ENCODE measurements at places on chromosomes 2 and 18.

DNA sequence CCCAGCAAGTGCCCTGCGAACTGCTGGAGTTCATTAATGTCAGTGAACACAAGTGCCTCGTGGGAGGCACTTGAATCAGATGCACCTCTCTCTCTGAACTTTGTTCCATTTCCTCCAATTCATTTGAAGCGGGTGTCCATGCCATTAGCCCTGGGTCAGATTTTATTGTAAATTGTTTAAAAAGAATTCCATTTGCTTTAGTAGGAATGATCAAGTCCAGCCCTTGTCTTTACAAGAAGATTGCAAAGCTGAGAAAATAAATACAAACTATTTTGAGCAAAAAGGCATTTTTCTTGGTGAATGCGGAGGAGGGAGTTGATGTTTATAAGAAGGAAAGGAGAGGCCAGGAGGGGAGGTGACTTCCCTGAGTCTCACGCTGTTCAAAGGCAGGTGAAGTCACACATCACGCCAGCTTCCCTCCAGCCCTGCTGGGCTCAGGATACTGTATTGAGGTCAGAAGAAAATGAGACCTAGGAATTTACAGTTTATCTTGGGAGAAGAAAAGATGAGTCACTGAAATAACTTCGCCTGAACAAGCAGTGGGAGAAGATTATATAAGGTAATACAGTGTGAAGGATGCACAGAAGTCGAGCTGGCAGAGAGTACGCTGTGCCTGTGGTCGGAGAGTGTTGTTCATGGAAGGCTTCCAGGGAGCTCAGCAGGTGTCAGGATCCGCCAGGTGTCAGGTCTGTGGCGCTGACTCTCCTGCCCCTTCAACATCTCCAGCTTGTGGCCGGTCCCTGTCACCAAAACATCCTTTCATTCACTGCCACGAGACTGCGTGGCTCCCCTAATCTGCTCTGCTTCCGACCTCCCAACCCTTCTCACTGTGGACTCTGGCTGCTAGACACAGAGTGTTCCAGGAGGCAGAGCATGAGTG is 36.5 kb downstream of the EFR3B start:
- no peak for DNase-seq

GRCh38 chr2:74532222-74532621 is 2.5 kb downstream of the HTRA2 start:
- DNase-seq: no peak

GRCh38 chr2:98483257-98483861 is 38.7 kb downstream of the INPP4A start:
- DNase-seq: no peak

GRCh38 chr2:236752096-236752495 is 182.5 kb downstream of the ACKR3 start:
- DNase-seq: no peak

GRCh38 chr2:18153741-18154140 is 275.3 kb downstream of the KCNS3 start:
- DNase-seq: no peak

DNA sequence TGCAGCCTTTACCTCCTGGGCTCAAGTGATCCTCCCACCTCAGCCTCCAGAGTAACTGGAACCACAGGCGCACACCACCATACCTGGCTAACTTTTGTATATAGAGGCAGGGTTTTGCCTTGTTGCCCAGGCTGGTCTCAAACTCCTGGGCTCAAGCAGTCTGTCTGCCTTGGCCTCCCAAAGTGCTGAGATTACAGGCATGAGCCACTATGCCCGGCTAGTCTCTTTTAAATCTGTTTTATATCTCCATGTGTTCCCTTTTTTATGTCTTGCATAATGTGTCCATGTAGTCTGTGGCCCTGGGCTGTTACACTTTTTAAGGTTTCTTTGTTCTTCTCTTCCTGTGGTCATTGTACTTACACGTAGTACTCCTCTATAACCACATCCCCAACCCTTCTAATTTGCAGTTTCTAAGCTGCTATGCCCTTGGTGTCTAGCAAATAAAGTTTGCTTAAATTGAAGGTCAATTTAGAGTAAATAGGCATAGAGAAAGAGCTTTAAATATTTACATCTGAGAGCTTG is 168.2 kb downstream of the MCFD2 start:
- no peak for DNase-seq

GRCh38 chr2:70921839-70922234 is 13.9 kb upstream of the ATP6V1B1 start:
- DNase-seq: no peak

DNA sequence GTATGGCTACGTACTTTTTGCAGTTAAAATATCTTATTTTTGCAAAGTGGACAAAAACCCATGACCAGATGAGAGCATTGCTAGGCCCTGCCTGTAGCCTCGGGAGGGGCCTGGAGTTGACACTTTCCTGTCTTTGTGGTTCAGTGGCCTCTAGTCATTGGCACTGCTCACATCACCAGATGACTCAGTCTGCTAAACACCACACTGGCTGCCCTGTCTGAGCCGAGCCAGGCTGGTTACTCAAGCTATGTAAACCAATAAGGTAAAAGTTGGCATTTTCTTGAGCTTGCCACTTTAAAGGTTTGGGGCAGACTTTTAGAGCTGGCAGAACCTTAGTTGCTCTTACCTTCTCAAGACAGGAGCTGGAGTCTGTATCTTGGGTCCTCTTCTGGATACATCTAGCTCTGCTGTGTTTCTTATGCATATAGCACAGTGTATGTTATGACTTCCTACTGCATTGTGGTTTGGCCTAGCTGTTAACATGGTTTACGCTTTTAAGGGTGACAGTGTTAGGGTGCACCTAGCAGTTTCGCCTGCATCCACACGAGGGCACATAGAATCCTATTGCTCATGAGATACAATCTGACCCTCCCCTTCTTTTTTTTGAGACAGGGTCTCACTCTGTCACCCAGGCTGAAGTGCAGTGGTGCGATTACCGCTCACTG is 76.4 kb downstream of the AP1S3 start:
- peak; percentile 34 for DNase-seq

- DNase-seq: no peak
Observed at GRCh38 chr18:42264497-42264896, 309.5 kb downstream of the PIK3C3 start.

DNA sequence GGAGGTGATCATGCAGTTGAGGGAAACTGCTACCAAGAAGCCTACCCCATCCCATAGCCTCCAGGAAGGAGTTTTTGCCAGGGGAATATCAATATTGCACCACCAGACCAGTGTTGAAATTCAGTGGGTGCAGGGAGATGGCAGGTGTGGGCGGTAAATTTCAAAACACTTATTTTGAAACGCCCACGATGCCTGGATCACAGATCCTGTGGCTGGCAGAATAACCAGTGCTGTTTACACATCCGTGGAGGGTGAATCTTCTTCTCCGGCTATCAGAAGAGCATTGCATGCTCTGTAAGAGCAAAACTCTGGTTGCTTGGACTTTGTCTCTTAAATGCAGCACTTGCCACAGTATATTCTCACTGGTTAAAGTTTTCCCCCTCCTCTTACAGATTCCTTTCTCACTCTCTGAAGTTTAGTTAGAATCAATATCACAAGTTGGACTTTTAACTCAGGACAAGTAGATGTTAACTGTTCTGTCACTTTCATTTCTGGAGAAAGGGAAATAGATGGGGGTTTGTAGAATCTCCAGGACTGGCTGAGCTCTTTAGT is 70.5 kb upstream of the ZCCHC2 start:
- peak; percentile 12 for DNase-seq

DNA sequence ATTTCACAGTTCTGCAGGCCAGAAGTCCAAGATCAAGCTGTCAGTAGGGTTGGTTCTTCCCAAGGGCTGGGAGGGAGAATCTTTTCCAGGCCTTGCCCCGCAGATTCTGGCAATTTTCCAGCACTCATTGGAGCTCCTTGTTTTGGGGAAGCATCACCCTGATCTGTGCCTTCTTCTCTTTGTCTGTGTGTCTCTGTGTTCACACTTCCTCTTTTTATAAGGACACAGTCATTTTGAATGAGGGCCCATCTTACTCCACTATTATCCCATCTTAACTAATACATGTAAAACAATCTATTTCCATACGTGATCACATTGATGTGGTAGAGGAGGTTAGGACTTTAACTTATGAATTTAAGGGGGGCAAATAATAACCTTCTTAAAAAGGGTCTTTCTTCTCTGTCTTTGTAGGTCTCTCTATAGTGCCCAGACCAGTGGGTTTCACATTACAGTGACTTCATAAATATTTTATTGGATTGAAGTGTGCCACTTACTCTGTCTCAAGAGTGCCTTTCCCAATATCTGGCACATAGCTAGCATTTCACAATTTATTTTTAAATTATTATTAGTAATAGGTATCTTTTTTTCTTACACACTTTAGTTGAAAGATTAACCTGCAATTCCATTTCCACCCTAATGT is 68.9 kb upstream of the CBLN2 start:
- DNase-seq: no peak

DNA sequence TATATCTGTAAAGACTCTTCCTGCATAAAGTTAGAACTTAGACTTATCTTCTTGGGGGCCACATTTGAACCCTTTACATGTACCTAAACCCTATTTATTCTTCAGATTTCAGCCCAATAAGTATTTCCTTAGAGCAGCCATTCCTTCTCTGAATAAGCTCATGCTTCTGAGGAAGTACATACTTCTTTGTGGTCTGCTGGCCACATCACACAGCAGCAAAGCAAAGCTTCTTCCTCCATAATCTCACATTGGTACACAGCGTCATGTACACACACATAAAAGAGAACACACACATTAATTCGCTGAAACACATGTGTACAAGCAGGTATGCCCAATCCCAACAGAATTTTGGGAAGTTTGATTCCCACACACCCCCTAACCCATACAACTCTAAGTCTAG is 331.0 kb downstream of the CDH2 start:
- DNase-seq: no peak

DNA sequence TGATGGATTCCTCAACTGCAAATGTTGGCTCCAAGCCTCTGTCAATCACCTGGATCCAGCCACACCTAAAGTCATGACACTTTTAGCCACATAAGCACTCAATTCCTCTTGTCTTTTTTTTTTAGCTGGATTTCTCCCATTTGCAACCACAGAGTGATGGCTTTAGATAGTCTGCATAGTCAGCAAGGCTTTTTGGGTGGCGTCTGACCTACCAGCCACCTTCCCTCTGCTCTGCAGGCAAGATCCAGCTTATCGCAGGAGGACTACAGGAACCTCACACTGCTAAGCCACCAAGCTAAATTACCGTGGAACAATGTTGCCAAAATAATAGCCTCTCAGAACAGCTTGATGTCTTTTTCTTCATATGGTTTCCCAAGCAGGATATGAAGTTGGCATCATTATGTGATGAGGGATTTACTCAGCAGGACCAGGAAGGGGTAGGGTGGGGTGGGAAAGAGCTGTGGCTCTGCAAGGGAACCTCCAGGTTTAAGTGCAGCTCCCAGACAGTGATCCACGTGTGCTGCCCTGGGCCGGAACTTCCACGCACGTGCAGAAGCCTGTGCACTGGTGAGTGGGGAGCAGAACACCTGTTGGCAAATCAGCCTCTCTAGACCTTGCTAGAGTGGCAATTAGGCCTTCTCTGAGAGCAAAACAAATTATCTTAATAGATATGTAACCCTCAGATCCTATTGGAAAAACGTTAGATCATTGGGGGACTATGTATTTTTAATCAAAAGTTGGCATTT is 170.6 kb upstream of the NCK2 start:
- no peak for DNase-seq

DNA sequence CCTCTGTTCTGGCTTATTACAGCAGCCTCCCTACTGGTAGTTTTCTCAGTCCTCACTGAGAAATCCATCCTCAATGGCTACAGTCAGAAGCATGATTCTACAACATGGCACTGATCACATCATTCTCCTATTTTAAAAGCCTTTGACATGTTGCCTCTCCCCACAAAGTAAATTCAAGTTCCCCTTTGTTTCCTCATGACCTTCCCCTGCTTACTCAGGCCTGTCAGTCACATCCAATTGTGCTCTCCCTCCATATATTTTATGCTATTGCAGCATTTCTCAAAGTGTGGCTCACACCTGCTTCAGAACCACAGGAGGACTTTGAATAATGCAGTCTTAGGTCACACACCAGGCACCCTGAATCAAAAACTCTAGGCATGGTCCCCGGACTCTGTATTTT is 124.6 kb downstream of the SPOPL start:
- DNase-seq: no peak

DNA sequence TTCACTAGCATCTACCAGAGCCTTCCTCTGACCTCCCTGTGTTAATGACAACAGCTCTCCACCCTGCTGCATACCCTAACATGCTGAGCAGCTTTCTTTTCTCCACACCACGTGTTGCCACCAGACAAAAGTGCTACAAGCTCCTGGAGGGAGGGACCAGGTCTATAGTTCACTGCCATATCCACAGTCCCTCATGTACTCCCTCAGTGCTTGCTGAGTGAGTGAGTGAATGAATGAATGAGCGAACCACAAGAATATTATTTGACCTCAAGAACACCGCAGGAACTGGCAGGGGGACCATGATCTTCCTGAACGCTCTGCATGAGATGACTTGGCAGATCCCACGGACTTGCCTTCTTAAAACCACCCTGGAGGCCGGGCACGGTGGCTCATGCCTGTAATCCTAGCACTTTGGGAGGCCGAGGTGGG is 47.4 kb upstream of the CAB39 start:
- DNase-seq: peak; percentile 15

- DNase-seq: no peak
Observed at GRCh38 chr2:225841314-225841713, 441.8 kb downstream of the NYAP2 start.

DNA sequence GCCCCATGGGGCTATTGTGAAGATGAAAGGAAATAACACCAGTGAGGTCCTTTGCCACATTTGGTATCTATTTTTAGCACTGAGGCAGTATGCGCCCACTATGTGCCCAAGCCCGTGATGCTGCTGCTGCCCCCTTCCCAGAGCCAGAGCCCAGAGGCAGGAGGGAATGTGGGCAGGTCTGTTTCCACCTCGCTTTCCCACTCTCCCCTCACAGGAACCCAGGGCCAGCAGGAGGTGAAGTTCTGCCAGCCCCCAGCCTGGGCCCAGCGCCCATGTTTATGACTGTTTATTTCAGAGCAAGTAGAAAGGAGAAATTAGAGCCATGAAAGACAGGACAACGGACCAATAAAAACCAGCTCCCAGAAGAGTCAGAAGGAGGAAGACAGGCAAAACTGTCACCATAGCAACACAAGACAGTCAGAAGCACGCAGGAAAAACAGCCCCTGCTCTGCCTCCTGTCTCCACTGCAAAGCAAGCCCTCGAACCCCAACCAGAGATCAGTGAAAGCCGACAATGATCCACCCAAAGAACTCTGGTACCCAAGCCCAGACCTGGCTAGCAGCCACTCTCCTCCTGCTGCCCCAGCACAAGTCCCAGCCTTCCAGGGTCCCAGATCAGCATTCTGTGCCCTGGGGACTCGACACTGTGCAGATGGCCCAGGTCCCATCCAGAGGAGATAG is 1.4 kb downstream of the CYRIA start:
- DNase-seq: no peak

- no peak for DNase-seq
Observed at GRCh38 chr2:176002688-176003210, 682 bp upstream of the LNPK start.

GRCh38 chr2:241252778-241253475 is 62.5 kb downstream of the HDLBP start:
- no peak for DNase-seq

GRCh38 chr2:27615316-27615715 is 13.5 kb downstream of the CCDC121 start:
- DNase-seq: no peak
